ENCODE measurements at places on chromosomes 2 and 18.

- DNase-seq, result no peak
Observed at GRCh38 chr18:63264871-63265270, 54.7 kb downstream of the BCL2 start.

- no peak for DNase-seq
Observed at GRCh38 chr2:167254721-167255120, 366.4 kb downstream of the XIRP2 start.

DNA sequence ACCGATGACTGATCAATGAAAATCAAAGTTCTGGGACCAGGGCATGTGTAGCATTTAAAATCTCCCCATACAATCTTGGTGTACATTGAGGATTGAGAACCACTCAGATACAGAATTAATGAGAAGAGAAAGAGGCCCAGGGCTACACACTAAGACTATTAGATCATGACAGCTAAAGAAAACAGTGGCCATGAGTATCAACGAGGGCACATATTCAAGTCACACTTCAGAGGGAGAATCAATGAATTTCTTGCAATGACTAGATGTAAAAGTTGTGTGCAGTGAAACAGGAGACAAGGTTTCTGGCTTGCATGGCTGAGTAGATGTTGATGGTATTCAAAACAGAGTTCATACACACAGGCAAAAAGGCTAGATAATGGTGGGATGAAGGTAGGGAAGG lies 29.1 kb downstream of the METTL8 start:
- no peak for DNase-seq

DNA sequence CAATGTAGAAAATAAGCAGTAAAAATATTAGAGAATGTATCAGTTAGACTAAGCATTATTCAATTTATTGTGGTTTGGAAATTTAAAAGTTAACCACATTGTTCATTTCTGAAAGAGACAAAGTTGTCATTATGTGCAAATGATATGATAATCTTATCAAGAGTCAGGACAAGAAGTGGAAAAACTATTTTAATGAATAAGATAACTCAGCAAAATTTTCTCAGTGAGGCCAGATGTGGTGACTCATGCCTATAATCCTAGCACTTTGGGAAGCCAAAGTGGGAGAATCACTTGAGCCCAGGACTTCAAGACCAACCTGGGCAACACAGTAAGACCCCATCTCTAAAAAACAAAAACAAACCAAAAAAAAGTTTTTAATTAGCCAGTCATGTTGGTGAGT lies 39.5 kb upstream of the CERS6 start:
- DNase-seq, result no peak

GRCh38 chr2:197198890-197199289 lies 111.7 kb downstream of the ANKRD44 start:
- DNase-seq, result no peak

DNA sequence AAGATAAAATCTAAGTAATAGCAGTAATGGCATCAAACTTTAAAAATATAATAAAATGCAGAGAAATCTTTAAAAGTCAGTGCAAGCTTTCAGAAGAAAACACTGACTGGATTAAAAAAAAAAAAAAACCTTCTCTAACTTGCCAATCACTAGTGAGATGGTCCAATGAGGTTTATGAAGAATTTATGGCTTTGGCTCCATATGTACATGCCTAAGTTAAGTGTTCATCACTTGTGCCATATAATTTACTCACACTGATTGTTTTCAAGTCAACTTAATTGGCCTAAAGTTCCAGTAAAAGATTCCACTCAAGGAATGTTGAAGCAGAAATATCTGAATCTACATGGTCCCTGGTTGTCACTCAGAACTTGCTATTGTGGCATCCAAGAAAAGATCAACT lies 40.7 kb upstream of the RAB27B start:
- DNase-seq, result no peak

DNA sequence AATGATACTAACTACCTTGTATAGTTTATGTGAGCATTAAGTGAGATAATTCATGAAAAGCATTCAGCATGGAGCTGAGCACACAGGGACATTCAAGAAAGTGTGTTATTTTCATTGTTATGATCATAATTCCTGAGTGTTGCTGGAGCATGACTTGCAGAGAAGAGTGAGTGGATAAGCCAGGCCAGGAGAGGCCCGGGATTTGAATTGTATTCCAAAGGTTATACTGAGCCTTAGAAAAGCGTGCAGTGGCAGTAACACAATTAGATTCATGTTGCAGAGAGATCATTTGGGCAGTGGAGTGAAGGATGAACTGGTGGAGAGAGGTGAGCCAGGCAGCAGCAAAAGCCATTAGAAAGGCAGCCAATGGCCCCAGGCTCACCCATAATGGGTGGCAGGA lies 142.9 kb upstream of the SH3BP4 start:
- no peak for DNase-seq

DNA sequence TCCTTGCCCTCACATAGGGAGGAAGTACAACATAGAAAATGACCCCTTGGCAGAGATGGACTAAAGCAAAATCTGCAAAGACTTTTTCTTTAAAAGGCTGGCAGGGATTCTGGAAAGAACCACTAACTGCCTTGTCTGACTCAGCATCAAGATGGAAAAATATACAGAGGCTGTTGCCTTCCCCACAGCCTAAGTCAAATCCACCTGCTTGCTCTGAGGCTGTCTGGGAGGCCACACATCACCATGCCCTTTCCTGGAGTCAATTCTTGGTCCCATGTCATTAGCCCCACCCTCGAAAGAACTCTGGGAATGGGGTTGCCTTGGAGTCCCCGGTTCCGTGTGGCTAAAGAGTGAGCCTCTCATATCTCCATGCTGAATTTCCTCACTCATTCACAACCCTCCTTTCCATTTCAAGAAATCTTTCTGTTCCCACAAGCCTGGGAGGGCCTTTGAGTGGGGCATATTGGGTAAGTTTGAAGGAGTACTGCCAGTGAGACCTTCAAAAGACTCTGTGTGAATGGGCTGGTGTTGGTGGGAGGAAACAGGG lies 39.4 kb downstream of the BMP10 start:
- no peak for DNase-seq

GRCh38 chr18:24443870-24444269 lies 16.6 kb upstream of the HRH4 start:
- DNase-seq, result no peak

GRCh38 chr2:232929303-232930058 lies 59.4 kb downstream of the SNORC start:
- no peak for DNase-seq

GRCh38 chr2:111704246-111704645 lies 179.7 kb downstream of the ANAPC1 start:
- no peak for DNase-seq

GRCh38 chr2:136212426-136213378 lies 94.8 kb upstream of the CXCR4 start:
- DNase-seq, result no peak

- DNase-seq, result no peak
Observed at GRCh38 chr18:27785815-27786471, 391.0 kb downstream of the CDH2 start.

DNA sequence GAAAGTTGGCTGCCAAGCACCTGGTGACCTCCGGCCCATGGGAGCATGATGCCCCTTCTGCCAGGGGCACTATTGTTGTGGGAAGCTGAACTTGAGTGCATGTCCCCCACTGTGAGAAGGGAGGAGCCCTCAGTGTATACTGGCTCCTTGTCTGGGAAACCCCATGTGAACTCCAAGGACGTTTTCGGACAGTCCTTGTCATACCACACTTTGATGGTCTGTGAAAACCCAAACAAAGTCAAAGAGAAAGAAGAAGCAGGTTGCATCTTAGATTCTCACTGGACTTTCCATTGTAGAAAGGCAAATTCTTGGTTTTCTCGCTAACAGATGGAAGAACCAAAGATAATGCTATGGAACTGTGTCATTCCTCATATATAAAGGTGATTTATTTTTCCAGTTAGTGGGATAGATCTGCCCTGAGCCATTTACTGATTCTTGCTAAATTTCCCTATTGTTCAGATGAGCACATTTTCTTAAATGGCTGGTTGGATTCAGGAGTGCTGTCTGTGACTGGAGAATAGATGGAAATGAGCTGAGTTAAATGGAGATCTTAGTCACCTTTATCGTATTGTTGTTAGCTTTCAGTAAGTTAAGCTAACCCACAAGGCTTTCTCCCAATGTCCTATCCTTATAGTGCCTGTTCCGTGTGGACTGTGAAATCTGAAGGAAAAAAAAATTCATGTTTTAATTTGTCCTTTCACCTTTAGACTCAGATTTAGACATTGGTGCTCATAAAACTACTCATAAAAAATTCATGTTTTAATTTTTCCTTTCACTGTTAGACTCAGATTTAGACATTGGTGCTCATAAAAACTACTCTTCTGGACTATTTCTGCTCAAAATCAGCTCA lies 166.6 kb downstream of the ACTR3 start:
- DNase-seq, result no peak

- DNase-seq, result no peak
Observed at GRCh38 chr2:15583826-15584225, 7.8 kb upstream of the DDX1 start.

DNA sequence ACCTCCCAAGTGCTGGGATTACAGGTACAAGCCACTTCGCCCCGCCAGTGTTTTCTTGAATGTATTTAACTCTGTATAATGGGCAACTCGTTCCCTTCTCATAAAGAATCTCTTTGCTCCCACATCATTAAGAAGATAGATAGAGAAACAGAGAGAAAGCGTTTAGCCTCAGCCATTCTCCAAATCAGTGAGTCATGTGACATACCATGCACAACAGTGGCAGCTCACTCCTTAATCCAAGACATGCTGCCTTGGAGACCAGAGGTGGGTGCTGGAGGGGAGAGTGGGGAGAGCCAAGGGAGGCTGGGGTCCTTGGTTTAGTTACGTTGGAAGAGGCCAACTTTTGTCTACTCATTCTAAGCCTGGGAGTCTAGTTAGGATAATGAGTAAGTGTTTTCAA lies 54.7 kb downstream of the TGIF1 start:
- DNase-seq, result no peak

GRCh38 chr18:63779386-63779785 lies 4.2 kb downstream of the SERPINB7 start:
- DNase-seq, result no peak

GRCh38 chr18:57436191-57436964 lies 1.2 kb downstream of the ONECUT2 start:
- no peak for DNase-seq

DNA sequence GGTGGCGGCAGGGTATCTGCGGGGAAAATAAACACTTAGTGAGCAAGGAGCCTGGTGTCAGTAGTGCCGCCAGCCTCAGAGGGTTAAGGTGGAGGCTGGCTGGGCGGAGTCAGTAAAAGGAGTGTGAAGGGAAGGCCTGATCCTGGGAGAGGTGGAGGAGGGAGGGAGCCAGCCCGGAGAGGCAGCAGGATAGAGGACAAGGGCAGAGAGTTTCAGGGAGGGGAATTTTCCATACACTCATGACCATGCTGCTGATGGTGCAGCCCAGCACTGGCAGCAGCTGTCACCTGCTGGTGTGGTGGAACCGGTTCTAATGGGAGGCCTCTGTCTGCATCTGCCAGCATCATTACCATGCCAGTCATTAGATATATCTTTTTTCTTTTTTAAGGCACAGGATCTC lies 2.0 kb upstream of the TEX44 start:
- DNase-seq, result no peak

- no peak for DNase-seq
Observed at GRCh38 chr2:227813229-227813561, 447 bp upstream of the CCL20 start.

DNA sequence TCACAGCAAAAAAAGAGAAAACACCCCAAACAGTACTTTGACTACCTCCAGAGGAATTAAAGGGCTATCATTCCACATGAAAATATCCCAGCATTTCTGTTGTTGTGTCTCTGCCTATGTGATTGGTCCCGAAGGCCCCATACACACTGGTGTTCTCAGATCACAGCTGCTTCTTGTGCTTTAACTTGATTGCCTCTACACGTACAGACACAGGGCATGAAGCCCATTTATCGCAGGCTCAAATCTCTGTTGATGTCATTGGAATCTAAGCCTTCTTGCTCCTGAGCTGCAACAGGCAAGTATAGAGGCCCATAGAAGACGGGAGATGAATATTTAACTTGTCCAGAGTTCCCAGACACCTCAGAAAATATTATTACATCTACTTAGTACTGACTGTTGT lies 405.2 kb downstream of the NCKAP5 start:
- DNase-seq, result peak; percentile 31

GRCh38 chr18:79645291-79645983 lies 34.2 kb upstream of the CTDP1 start:
- no peak for DNase-seq

GRCh38 chr2:173238385-173238784 lies 116.3 kb upstream of the CDCA7 start:
- DNase-seq, result no peak

GRCh38 chr18:28007841-28008240 lies 169.1 kb downstream of the CDH2 start:
- DNase-seq, result no peak

DNA sequence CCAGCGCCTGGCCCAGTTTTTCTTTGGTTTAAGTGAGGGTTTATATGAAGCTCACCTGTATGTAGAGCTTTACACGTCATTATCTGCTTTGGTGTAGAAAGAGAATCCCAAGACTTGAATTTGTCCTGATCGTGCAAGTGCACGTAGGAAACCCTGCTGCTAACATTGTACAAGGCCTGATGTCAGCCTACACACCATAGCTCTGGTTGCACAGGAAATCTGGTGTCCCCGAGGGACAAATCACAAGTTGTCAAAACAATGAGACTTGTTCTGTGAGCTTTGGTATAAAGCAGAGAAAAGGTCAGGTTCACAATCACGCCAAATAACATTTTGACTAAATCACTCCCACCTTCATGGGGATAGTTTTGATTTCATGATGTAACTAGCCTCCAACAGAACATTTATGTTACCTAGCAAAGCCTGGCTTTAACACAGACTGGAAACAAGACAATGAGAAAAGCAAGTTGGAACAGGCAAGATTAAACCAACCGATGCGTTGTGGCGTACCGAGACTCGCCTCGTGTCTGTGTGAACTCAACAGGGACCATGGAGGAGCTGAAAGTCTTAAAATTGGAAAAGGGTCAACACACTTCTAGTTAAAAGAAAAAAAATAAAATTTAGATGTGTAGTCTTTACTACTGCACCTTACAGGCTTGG lies 41.4 kb downstream of the ZAP70 start:
- no peak for DNase-seq

DNA sequence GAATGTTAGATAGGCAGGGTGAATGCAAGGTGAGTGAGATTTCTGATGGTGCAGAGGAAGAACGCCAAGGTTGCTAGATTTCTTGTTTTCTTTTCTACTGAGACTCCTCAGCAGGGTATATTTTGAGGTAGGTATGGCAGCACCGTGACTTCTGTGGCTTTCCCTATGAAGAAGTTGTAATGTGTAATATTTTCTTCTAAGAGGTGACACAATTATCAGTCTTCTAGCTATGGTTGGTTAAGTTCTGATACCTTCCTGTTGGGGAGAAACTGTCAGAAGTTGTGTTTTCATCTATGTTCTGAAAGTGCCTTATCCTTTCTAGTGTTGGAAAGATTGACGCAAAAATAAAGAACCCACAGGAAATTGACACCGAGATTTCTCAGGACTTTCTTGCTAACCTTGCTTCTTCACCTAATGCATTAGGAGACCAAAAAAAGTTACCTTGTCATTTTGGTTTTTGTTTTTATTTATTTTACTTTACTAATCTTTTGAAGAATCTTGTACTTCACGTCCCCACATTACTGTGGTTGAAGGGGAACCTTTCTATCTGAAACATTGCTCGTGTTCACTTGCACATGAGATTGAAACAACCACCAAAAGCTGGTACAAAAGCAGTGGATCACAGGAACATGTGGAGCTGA lies 11.9 kb downstream of the IL18R1 start:
- no peak for DNase-seq

GRCh38 chr2:206457188-206457634 lies 13.9 kb downstream of the ADAM23 start:
- DNase-seq, result no peak

All from right lung (tissue), 10 donors.